A549 treated with dexamethasone at 1 μM for 4 hours (cell line): ENCODE measurements at places on chromosomes 7 and 10. TPM values are rescaled to one million over a fixed set of nuclear protein-coding genes. Genes with fewer than 3 reads are reported as not detected.

OPALIN gene
- not detected in 5 replicates for total RNA-seq

FAM13C gene
- 0.07 to 0.32 TPM (median 0.14 TPM) in 4 of 5 replicates, not detected in the other for total RNA-seq

OPN1SW gene
- not detected in 5 replicates for total RNA-seq

OR13A1 gene
- total RNA-seq = 0.04 to 0.05 TPM in 2 of 5 replicates, not detected in the others

VPS26A gene
- 51.2 to 66.6 TPM (median 54.1 TPM) in 5 replicates for total RNA-seq

FEZF1 gene
- not detected in 5 replicates for total RNA-seq

COL26A1 gene
- total RNA-seq = 0.42 to 0.72 TPM (median 0.64 TPM) in 5 replicates

MEPCE gene
- total RNA-seq = 37.5 to 52.8 TPM (median 47.6 TPM) in 5 replicates

CPVL gene
- 0.18 to 0.39 TPM (median 0.23 TPM) in 4 of 5 replicates, not detected in the other for total RNA-seq

LRRC17 gene
- 0.03 to 0.13 TPM (median 0.06 TPM) in 4 of 5 replicates, not detected in the other for total RNA-seq

TAS2R39 gene
- not detected in 5 replicates for total RNA-seq

BLNK gene
- total RNA-seq = 0.09 TPM in 1 of 5 replicates, not detected in the others

GCK gene
- total RNA-seq = not detected in 5 replicates

NANOS1 gene
- total RNA-seq = 2.4 to 3.6 TPM (median 3.4 TPM) in 5 replicates

CALML5 gene
- total RNA-seq = not detected in 5 replicates

COPG2 gene
- 12.5 to 14.7 TPM (median 14.3 TPM) in 5 replicates for total RNA-seq

UCN3 gene
- total RNA-seq = not detected in 5 replicates

GHRHR gene
- 0.06 TPM in 1 of 5 replicates, not detected in the others for total RNA-seq

LUC7L2 gene
- 27.8 to 44.6 TPM (median 42.3 TPM) in 5 replicates for total RNA-seq

TMEM106B gene
- total RNA-seq = 28.5 to 35.8 TPM (median 33.2 TPM) in 5 replicates

ANKRD61 gene
- total RNA-seq = 0.26 to 0.97 TPM (median 0.67 TPM) in 5 replicates

TPST1 gene
- 6.3 to 8.3 TPM (median 7.3 TPM) in 5 replicates for total RNA-seq

CARD11 gene
- 2.1 to 2.7 TPM (median 2.3 TPM) in 5 replicates for total RNA-seq
